Type B pancreatic cell (in vitro differentiated cells): ENCODE measurements at places on chromosomes 1 and 21. TPM values are rescaled to one million over a fixed set of nuclear protein-coding genes. Genes with fewer than 3 reads are reported as not detected.

DNA sequence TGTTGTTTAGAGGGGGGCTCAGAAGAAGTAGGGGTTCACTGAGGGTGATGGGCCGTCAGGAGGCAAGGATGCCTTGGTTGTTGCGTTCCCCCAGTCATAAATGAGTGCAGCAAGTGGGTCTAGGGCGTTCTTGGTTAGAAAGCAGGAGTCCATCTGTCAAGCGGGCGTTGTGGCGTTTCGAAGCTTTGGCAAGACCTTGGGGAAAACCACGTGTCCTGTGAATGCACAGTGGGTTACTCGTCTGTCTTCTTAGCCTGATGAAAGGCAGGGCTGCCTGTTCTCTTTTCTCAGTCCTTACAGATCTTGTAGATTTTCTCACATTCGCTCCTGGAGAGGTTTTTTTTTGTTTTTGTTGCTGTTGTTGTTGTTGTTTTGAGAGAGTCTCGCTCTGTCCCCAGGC lies 6.3 kb upstream of the ZNF496 start:
- DNase-seq = no peak

- no peak for DNase-seq
Measured at GRCh38 chr1:18644973-18645746, 14.5 kb downstream of the PAX7 start.

DNA sequence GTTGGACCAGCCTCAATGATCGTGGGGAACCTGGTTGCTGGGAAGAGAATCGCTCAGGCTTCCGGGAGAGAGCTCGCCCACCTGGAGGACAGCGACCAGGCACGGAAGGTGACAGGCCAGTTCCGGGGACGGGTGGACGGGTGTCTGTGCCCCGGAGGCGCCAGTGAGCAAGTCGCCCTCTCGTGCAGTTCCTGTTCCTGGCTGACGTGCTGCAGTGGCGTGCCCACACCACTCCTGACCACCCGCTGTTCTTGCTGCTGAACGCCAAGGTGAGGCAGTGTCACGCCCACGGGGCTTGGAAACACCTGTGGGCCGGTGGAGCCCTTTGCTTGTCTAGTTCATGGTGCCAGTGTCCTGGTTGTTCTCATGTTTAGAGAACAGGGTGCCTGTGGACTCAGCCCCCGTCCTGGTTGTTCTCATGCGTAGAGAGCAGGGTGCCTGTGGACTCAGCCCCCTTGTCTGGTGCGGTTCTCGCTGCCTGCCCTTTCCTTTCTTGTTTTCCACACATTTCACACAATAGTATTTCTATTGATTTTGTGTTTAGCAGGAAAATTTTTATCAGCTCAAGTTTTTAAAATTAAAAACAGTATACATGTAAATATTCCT lies 53.1 kb downstream of the S100B start:
- peak; percentile 66 for DNase-seq

GRCh38 chr1:21630571-21631343 lies 38.4 kb downstream of the RAP1GAP start:
- no peak for DNase-seq

GRCh38 chr1:200448034-200448762 lies 38.4 kb upstream of the ZNF281 start:
- DNase-seq = no peak

- DNase-seq = no peak
Measured at GRCh38 chr1:86646256-86646655, 58.1 kb upstream of the SH3GLB1 start.

GRCh38 chr1:11279630-11280029 lies 6.6 kb downstream of the UBIAD1 start:
- DNase-seq = no peak

- DNase-seq = no peak
Measured at GRCh38 chr1:27127419-27127818, 27.5 kb downstream of the SLC9A1 start.

DNA sequence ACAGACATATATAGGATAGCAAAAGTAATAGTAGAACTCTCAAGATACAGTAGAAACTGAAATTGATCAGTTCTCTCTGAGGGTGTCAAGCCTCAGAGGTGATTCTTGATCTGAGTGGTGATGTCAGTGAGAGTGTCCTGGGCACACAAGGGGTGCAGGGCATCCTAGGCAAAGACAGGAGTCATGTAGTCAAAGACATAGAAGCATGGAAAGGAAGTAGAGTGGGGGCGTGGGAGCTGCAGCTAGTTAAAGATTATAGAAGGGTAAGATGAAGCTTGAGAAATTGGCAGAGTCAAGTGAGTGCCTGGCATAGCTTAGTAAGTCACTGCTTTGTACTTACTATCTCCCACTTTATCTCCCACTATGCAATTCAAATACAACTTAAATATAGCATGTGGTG lies 22.8 kb downstream of the CDC7 start:
- no peak for DNase-seq

GRCh38 chr21:29376556-29376955 lies 77.8 kb downstream of the BACH1 start:
- DNase-seq = no peak

- DNase-seq = no peak
Measured at GRCh38 chr1:184157394-184157742, 105.8 kb downstream of the TSEN15 start.

DNA sequence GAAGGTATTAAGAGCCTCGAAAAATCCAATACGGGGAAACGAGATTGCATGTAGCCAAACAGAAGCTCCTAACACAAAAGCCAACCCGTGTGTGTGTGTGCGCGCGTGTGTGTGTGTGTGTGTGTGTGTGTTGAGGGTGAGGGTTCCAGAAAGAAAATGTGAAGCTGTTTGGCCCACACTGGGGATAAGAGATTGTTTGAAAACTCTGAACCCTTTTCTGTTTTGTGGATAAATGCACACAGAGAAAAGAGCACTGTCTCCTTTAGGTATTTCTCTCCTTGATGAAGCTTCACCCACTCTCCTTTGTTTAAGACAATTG lies 1.9 kb downstream of the WLS start:
- DNase-seq = no peak

DNA sequence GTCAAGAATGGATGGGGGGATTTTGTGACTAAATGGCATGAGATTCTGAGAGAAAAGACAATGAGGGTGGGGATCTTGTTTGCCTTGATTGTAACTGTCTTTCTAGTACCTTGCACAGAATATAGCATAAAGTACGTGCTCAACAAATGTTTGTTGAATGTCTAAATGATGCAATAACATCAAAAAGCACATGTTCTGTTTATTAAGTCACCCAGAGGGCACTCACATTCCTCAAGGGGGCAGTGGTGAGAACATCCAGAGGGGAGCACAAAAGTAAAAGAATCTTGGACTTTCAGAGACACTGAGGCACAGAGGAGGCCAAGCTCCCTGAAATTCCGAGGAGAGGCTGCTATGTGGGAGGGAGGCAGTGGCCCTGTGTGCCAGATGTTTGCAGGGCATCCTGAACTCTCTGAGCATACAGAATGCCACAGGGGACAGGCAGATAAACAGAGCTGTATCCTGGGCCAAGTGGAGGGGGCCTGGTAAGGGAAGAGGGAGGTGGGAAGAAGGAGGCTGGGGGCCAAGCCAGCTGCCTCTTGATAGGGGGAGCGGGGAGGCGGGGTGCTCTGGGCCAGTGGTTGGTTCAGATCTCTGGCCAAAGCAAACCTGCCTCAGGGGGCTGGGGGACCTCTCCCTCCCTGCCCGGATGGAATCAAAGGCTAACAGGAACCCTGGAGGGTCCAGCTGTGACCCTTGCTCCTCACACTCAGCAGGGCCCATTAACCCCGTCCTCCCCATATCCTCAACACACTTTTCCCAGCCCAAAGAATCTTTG lies 6.5 kb upstream of the ATP1A2 start:
- no peak for DNase-seq

- DNase-seq = peak; percentile 87
Measured at GRCh38 chr1:65687428-65688214, 105.1 kb upstream of the PDE4B start.

DNA sequence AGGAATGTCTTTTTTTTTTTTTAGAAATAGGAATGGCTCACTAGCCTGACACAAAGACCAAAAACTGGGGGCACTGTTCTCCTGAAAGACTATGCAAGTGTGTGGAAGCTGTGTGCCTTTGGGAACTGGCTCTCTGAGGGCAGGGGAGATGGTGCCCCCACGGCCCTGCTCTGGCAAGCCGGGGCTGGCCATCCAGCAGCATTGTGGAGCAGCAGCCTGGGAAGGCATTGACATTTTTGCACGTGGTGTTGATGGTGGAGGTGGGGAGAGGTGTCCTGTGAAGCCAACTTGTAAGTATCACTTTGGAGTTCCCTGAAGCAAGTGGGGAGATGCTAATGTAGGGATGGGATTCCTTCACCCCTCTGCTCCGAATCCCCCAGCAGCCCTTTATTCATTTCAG lies 460.1 kb downstream of the RPS6KC1 start:
- DNase-seq = no peak

GRCh38 chr1:20404466-20404865 lies 81.5 kb downstream of the CAMK2N1 start:
- DNase-seq = no peak

- no peak for DNase-seq
Measured at GRCh38 chr1:173050865-173051264, at the start of gene TNFSF18. TSS of gene TNFSF18 (minus strand) at chr1:173050941. CDS start at chr1:173050896, 45 bp downstream.

DNA sequence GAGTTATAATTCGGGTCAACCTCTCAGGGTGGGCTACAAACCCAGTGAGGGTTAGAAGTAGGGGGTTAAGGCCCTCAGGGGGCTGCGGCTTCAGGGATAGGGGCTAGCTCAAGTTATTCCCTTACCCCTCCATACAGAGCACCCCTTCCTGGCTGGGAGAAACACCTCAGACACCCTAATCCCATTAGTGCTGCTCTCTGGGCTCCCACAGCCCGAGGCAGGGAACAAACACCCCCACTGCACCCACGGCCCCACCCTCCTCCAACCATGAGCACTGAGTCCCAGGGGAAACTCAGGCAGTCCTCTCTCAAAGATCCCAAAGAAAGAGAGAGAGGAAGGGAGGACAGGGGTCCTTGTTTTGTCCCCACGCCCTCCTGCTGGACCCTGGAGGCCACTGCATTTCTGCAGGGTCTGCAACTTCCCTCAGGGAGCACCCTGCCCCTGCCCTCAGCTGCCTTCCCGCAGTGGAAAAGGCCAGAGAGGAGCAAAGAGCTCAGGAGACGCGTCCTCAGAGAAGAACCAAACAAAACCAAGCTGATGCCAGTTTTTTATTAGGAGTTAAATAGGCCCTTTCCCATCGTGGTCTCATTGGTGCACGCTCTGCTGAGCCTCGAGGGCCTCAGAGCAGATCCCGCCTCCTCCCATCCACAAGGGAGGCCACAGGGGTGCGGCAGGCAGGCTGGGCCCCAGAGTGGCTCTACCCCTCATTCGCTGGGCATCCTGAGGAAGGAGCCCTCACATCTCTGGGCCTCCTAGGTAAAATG lies 1.4 kb upstream of the S100A4 start:
- DNase-seq = no peak

- no peak for DNase-seq
Measured at GRCh38 chr1:67338642-67339041, 31.0 kb downstream of the IL12RB2 start.

GRCh38 chr1:94862718-94863117 lies 42.6 kb downstream of the SLC44A3 start:
- DNase-seq = no peak

DNA sequence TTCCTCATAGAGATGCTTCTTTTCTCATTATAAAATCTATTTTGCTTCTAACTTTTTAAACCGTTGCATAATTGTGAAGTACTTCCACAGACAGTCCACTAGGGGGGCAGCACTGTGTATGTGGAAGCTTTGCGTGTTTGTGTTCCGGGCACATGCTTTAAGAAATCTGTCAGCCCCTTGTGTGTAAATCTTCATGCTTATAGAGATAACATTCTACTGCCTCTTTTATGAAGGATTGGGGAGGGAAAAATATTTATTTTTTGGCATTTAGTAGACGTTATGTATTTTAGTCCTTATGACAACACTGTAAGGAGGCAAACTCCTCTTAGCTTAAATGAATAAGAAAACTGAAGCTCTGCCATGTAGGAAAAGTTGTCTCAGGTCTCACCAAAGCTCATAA lies 157.3 kb upstream of the PTGFR start:
- no peak for DNase-seq

DNA sequence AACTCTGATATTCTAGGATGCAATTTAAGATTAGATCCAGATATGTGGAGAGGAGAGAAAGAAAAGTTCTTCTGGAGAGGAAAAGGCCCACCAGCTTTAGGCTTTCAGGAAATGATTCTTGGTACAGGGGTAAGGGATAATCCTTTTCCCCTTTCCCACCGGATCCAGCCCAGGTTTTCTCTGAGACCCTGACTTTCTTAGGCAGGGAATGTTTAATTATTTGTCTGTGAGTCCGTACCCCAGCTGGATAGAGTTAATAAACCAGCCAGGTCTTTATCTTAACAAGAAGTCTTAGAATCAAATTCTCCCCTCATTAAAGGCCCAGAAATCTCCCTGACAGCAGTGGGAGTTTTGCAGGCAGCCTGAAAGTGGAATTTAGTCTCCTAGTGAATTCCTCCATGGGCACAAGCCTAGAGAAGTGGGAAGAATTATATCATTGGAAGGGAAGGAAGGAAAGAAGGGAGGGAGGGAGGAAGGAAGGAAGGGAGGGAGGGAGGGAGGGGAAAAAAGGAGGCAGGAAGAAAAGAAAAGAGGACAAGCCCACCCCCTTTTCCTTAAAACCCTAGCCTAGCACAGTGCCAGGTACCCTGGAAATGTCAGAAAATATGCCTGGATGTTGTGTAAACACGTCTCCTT lies 189.0 kb downstream of the PLPP3 start:
- DNase-seq = no peak

DNA sequence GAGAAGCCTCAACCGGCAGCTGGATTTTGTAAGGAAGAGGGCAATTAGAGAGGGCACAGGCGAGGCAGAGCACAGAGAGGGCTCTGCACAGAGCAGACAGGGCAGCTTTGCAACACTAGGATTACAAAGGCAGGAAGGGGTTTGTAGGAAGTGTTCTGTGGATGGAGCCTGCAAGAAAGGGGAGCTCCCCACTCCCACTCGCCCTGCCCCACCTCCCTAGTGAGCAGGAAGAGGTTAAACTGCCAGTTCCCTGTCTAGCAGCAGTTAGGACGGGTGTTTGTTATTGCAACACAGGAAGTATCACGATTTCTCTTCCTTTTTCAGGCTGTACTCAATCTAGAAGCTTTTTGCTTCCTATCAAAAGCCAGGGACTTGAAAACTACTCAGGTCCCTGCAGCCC lies 63.3 kb upstream of the LRRC8D start:
- no peak for DNase-seq

GRCh38 chr1:8426996-8427395 lies 109.1 kb downstream of the SLC45A1 start:
- DNase-seq = no peak

DNA sequence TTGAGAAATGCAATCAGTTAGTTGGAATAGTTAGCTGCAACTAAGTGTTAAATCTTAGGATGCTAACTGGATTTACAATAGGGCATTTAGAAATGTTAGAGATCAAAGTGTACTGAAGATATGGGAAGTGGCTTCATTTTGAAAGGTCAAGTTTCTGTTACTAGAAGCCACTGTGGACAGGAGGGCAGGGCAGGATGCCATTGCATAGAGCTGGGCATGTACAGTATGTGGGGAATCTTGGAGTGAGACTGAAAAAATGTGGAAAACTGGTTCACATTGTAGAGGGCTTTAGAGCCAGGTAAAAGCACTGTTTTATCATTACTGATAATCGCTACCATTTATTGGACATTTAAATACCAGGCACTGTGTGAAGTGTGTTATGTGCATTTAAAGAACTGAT lies 31.0 kb downstream of the ARID1A start:
- no peak for DNase-seq

The VSIG8 gene
- total RNA-seq = not detected in 2 replicates

The LYPD8 gene
- total RNA-seq = not detected in 2 replicates

The ADORA1 gene
- 0.40 and 2.7 TPM in 2 replicates for total RNA-seq

The SDCCAG8 gene
- 25.4 and 26.0 TPM in 2 replicates for total RNA-seq

The ZSWIM5 gene
- total RNA-seq = 1.9 and 2.7 TPM in 2 replicates

The APOBEC4 gene
- not detected in 2 replicates for total RNA-seq

The WDR64 gene
- not detected in 2 replicates for total RNA-seq
